Omental fat pad (tissue), 4 donors: ENCODE measurements at places on chromosomes 6 and 20. TPM values are rescaled to one million over a fixed set of nuclear protein-coding genes. Genes with fewer than 3 reads are reported as not detected.

GRCh38 chr6:75492386-75493153 is 1.0 kb downstream of the FILIP1 start:
- DNase-seq = no peak

DNA sequence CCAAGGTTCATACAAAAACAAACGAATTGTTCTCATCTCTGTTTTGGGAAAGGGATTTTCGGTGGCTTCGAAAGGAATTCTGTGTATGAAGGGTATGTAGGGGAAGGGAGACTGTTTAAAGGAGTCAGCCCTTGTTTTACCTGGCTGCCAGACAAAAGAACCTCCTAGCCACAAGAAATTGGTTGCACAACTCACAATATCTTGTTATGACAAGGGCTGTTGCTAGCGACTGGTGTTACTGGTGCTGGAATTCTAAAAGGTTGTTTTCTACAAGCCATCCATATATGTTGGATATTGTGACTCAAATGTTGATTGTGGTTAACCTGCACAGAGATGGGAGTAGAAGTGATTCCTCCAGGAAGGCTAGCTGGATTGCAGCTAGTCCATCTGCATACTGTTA is 34.6 kb upstream of the CITED2 start:
- DNase-seq = no peak

- no peak for DNase-seq
Measured at GRCh38 chr6:12898603-12899002, 182.0 kb downstream of the PHACTR1 start.

DNA sequence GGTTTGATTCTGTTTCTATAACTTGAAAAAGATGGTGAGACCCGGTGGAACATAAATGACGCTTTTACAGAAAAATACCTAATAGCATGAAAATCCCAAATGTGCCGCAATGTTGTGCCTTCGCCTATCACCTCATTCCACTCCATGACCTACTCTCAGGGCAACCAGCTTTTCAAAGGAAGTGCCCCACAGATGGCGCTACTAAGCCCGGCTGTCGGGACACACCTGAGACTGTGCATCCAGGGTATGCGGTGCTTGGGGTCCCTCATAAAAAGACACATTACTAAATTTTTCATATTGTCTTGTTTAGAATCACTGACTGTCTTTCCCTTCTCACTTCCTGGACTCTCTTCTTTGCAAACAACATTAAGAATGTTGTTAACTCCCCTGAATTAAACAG is 145.5 kb upstream of the RPS6KA2 start:
- no peak for DNase-seq

GRCh38 chr6:87196275-87196842 is 41.0 kb downstream of the ZNF292 start:
- DNase-seq = no peak

DNA sequence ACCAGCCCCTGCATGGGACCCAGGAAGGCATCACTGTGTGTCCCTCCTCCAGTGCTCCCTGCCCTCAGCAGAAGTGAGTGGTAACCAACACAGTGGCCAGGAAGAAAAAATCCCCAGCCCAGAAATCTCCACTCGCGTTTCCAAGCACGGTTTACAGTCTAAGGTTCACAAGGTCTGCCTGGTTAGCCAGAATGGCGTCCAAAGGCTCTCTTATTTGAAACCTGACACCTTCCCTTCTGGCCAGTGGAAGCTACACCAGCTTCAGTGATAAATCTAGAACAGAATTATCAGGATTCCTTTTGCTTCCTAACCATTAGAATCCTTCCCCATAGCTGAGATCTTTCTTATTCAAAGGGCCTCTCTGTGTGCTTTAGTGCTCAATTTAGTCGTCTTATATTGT is 9.2 kb downstream of the LY86 start:
- no peak for DNase-seq

- DNase-seq = no peak
Measured at GRCh38 chr6:170148709-170149470, 142.0 kb downstream of the DLL1 start.

- no peak for DNase-seq
Measured at GRCh38 chr6:116287689-116288282, 8.1 kb upstream of the TSPYL1 start.

DNA sequence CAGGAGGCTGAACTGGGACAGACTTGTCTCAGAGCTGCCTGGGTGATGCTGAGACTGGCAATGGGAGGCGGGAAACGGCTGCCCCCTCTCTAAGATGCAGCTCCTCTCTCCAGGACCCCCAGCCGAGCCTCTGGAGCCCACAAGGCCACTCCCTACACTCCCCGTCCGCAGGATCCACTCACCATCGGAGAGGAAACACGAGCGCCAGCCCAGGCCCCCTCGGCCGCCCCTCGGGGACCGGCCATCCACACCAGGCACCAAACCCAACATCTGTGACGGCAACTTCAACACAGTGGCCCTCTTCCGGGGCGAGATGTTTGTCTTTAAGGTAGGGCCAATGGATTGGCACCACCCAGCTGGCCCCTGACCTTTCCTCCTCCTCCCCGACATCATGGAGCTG is 10.8 kb downstream of the MMP24OS start:
- DNase-seq = no peak

DNA sequence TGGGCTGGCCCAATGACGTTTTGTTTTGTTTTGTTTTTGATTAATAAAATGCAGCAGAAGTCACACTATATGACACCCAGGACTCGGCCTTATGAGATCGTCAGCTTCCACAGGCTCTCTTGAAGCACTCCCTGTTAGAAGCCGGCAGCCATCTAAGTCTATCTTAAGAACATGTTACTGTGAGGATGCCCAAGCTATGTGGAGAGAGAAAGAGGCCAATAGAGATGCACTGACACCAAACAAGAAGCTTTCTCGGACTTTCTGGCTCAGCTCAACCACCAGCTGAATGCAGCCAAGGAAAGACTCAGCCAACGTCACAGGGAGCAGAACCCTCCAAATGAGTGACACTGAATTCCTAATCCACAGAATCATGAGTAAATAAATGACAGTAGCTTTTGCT is 14.0 kb downstream of the SGK1 start:
- DNase-seq = no peak

GRCh38 chr20:17538517-17539170 is 7.5 kb upstream of the BFSP1 start:
- DNase-seq = no peak

DNA sequence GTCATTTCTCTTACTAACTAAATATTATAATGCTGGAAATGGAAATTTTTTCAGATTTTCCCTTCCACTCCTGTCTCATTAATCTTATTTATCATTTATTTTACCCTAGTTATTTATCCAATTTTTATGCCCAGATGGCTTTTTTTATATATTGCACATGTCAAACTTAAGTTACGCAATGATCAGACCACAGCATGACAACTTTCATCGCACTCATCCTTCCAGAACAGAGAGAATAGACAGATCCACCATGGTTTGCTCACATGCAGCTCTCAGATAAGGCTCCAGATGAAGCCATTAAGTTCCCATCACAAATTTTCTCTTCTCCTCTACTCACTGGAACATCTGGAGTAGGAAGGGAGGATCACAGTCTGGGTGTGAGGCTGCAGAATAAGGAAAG is 48.7 kb downstream of the MAP7 start:
- DNase-seq = no peak

DNA sequence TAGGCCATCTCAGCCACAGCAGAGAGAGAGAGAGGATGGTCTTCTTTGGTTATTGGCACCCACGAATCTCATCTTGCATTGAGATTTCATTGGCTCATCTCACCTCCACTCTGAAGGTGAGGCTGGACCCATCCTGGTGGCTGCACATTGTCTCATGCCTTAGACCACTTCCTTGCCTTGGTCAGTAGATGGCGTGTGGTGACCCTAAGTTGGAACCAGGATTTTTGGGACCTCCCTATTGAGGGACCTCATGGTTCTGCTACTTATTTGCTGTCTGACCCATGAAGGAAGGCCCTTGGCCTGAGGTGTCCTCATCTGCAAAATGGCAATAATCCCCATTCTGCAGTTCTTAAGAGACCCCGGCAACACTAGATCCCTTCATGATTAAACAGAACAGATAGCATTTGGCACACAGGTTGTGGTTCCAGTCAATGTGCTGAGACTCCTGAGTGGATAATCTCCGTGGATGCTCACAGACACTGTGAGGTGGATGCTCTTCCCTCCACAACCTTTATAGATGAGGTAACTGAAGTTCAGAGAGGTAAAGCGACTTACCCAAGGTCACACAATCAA is 21.5 kb upstream of the AAR2 start:
- DNase-seq = no peak

DNA sequence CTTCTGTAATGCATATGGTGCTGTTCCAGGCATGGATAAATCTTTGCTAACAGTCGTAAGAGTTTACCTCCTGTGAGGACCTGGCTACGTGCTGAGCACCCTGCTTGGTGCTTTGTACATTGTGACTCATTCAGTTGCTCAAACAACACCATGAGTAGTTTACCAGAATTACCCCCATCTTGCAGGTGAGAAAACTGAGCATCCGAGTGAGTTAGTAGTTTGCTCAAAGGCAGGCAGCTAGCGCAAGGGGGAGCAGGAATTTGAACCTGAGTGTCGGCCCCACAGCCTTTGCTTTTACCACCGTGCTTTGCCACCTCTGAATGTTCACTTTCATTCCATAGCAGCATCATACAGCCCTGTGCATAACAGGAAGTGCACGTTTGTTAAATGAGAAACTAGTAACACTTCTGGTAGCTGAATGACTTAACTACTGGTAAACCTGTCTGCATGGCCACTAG is 121.9 kb downstream of the MTHFD1L start:
- DNase-seq = no peak

GRCh38 chr6:68024570-68025269 is 610.4 kb upstream of the ADGRB3 start:
- no peak for DNase-seq

DNA sequence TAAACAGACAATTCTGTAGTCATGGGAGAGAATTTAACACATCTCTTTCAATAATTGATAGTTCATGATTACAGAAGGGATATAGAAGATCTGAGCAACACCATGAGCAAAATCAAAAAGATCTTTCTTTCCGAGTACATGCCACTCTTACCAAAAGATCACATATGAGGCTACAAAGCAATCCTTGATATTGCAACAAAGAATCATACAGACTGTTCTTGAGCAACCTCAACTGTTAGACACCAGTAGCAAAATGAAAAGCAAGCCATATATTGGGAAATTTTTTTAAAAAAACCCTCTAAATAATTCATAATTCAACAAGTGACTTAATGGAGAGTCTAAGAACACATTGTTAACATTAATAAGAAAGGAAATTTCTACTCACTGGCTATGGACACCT is 3.6 kb upstream of the CD83 start:
- DNase-seq = no peak

DNA sequence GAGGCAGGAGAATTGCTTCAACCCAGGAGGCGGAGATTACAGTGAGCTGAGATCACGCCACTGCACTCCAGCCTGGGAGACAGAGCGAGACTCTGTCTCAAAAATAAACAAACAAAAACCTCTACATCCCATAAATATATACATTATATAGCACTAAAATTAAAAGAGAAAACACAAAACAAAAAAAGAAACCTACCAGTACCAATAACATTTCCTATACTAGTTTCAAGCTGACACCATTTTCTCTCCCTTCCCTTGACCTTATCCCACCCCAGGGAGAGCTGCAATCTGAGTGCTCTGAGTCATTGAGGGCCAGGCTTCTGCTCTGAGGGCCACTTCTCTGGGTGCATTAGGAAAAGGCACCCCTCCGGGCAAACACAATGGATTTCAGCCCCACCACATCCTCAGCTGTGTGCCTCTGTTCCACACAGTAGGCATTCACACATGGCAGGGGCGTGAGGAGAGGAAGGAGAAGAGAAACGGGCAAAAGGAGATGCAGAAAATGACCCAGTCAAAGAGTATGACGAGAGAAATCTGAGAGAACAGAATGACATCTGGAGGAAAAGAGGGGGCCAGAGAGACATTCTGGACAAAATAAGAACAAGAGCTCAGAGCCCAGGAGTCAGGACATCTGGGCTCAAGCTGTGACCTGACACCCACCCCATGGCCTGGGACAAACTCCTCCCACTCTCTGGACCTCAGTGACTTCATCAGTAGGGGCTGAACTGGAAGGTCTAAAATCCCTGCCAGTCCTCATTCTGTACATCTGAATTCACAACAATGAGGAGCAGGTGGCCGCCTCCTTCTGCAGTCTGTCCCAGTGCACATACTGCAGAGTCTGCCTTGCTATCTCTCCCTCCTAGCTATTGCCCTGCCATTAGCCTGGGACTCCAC is 18.2 kb downstream of the TRIM26 start:
- no peak for DNase-seq

GRCh38 chr6:129731428-129731827 is 21.5 kb upstream of the ARHGAP18 start:
- no peak for DNase-seq

The PPP1R14C gene
- total RNA-seq = 1.1 TPM

The SNAP25 gene
- total RNA-seq = 1.9 TPM

The COL20A1 gene
- total RNA-seq = not detected
